Right forelimb (tissue), 1 donor: ENCODE measurements at places on chromosomes 4 and X.
A peak's percentile ranks its signal among the peaks of the same experiment; 100 is the strongest.

DNA sequence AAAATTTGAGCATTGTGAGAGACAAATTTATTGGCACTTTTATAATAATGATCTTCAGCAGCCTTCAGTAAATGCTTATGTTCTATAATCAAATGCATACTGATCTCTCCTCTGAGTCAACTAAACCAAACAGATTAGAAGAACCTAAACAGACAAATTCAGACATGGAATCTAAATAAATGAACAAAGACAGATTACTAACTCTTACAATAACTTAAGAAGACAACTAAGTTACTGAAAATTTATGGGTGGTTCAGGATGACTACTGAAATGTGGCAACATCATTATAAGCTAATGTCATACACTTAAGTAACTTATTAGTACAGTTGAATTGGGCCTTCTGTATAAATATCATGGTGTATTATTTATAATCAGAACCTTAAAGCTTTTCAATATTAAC is 127.3 kb downstream of the NEK1 start:
- no peak for DNase-seq

GRCh38 chr4:114603497-114603896 is 4.9 kb downstream of the UGT8 start:
- no peak for DNase-seq

DNA sequence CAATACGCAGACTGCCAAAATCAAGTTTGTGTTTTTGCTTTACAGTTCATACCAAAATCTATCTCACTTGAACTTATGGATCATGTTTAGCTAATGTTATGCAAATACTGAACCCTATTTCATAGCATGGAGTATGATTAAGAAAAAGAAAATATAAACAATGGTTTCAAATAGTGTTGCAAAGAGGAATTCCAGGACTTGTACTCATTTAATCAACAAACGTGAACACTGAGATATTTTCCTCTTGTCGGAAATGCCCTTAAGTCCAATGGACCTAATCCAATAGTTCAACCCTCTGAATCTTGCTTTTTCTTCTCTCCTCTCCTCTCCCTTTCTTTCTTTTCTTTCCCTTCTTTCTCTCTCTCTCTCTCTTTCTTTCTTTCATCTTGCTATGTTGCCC is 30.8 kb downstream of the RASL11B start:
- no peak for DNase-seq

GRCh38 chr4:7160951-7161440 is 31.3 kb upstream of the SORCS2 start:
- peak; percentile 19 for DNase-seq

GRCh38 chrX:17591741-17592110 is 145.6 kb upstream of the SCML1 start:
- no peak for DNase-seq

DNA sequence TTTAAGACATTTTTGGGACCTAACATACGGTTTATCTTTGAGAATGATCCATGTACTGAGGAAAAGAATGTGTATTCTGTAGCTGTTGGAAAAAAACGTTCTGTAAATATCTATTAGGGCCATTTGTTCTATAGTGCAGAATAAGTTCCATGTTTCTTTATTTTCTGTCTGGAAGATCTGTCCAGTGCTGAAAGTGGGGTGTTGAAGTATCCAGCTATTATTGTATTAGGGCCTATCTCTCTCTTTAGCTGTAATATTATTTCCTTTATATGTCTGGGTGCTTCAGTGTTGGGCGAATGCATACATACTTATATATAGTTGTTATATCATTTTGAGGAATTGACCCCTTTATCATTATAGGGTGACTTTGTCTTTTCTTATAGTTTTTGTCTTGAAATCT is 24.7 kb downstream of the MAGEC1 start:
- DNase-seq: no peak

DNA sequence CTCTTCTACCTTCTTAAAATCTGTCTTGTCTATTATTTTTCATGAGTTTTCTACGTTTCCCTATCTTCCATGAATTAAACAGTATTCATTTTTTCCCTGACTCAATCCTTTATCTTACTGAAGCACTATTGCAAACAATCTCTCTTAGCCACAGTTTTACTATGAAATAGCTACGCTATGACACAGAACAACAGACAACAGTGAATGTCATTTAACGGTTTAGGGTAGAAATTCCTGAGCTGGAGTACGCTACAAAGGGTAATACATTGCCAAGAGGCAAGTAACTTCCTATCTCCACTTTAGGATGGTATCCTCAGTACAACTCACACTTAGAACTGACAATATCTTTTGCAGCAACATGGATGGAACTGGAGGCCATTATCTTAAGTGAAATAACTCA is 552.6 kb downstream of the INPP4B start:
- DNase-seq: no peak

- DNase-seq: no peak
Observed at GRCh38 chr4:7973545-7973981, 33.9 kb upstream of the AFAP1 start.

DNA sequence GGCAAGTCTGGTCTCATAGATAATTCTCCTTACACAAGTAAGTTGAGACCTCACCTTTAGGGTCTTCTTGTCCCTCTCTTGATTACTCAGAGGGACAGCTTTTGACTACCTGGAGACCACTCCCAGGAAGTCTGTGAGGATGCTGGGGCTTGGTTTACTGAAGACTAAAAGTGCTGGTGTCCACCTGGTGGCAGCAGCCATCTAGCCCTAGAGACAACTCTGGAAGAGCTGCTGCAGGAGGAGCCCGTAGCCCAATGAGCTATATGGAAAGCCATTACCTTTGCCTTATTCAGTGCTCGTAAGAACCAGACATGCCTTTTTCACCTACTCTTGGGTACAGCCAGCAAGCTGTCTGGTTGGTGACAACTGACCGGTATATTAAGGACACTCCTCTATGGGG is 7.3 kb downstream of the FGFBP2 start:
- DNase-seq: no peak

GRCh38 chr4:158065176-158065575 is 107.6 kb downstream of the GASK1B start:
- no peak for DNase-seq

GRCh38 chrX:153445856-153446635 is at the start of gene TREX2:
Gene TREX2 (minus strand): TSS chrX:153446056. CDS start chrX:153445430, 626 bp downstream.
- no peak for DNase-seq

DNA sequence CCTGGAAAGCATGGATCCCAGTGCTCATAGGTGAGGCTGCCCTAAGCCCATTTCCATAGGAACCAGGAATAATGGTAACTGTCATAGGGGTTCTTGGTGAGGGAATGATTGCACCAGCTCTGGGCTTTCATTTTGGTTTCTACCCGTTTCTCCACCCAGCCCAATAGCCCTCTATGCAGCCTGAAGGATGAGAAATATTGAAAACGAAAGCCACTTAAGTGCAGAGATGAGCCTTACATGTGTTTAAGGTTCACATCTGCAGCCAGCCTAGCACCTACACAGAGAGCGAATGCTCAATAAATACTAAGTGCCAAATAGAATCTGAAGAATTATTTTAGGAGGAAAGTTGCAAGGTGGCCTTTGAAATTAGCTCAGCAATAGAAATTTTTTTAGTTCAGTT is 60.4 kb downstream of the MCF2 start:
- DNase-seq: no peak

DNA sequence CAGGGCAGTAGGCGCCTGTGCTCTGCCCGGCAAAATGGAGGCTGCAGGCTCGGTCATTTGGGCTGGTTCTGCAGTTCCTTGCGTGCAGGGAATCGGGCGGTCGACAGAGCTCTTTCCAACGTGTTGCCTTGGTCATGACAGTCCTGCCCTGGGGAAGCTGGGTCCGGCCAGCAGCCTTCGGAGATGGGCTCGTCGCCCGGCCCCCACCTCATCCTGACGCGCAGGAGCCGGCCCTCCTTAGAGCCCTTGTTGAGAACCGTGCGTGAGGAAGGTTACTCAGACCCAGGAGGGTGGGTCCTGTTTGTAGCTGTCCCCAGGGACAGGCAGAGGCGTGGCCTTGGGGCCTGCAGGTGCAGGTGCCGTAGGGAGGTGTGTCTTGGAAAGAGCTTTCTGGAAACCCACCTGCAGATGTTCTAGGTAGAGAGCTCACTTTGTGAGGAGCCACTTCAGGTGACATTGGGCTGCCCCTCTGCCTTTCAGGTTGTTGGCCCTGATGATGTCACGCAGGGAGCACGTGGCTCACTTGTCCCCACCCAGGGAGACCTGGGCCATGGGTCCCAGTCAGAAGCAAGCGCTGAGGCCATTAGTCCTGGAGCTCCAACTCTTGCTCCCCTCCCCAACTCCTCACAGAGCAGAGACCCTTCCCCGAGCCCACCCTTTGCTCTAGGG is 15.2 kb upstream of the HGFAC start:
- DNase-seq: no peak

- DNase-seq: no peak
Observed at GRCh38 chrX:79556800-79557199, 189.7 kb upstream of the ITM2A start.

- no peak for DNase-seq
Observed at GRCh38 chrX:148815218-148815961, 315.0 kb downstream of the AFF2 start.

GRCh38 chrX:71618303-71618721 is at the start of gene CXCR3:
Gene CXCR3 (minus strand): TSS chrX:71618511. CDS start chrX:71618449, 62 bp downstream.
- DNase-seq: no peak

DNA sequence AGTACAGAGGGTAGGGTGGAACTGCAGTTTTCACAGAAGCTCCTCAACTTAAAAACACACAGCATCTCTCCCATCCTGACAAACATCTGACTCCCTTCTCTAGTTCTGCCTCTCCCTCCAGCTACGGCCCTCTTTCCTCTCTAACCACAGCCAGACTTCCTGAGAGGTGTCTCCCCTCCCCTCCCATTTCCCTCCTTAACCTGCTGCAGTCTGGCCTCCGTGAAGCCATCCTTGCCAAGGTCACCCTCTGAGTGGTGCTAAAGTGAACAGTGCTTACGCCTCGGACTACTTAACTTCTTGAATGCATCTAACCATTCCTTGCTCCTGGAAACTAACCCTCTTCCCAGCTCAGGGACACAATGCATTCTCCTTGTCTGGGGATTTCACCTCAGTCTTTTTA is 53.3 kb downstream of the RTL5 start:
- DNase-seq: no peak

DNA sequence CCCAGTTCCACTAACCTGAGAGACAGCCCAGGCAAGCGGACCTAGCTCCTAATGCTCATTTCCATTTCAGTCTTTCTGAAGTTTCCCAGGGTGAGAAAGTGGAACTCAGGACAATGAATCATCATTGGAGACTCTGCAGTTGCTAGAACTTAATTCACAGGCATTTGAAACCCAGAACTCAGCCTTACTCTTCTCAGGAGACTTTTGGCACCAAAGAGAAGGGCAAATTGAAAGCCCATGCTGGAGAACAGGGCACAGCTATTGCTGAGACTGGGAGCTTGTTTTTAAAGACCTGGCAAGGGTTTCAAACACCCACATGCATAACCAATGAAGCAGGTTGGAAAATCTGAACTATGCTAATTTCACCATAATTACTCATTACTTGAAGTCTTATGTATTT is 36.0 kb downstream of the BST1 start:
- DNase-seq: no peak

- peak; percentile 29 for DNase-seq
Observed at GRCh38 chr4:8739820-8740665, 131.6 kb downstream of the HMX1 start.

DNA sequence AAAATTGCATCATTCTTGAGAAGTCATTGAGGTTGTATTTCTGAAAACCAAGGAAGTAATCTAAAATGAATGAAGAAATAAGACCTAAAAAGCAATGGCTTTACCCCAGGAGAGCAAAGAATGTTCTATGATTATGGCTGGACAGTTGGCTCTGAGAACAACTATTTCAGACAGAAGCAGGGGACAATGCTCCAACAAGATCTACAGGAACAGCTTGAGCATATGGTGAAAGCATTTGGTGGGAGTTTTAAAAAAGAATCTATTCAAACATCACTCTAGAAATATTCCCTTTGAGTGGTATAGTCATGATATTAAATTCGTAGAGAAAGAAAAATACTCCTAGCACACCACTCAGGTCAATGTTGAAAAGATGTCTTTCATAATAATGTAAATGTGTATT is 26.7 kb downstream of the DYNLT3 start:
- no peak for DNase-seq

- DNase-seq: no peak
Observed at GRCh38 chrX:30659421-30659820, 6.2 kb downstream of the GK start.

- no peak for DNase-seq
Observed at GRCh38 chr4:168163106-168163505, 70.8 kb downstream of the ANXA10 start.

DNA sequence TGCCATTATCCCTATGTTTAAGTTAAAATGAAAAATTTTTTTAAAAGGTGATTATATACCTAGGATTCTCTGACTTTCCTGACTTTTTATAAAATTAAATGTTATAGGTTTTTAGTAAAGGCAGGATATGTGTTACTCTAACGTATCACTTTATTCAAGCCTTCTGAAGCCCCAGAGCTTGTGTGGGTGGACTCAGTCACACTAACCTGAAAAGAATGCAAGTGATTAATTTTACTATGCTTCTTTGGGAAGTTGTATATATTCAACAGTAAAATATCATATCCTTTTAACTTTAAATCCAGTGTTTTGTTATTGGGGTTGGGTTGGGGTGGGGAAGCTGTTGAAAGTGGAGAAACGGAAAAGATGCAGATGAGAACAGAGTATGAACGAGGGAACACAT is 22.8 kb downstream of the PDLIM3 start:
- DNase-seq: no peak

DNA sequence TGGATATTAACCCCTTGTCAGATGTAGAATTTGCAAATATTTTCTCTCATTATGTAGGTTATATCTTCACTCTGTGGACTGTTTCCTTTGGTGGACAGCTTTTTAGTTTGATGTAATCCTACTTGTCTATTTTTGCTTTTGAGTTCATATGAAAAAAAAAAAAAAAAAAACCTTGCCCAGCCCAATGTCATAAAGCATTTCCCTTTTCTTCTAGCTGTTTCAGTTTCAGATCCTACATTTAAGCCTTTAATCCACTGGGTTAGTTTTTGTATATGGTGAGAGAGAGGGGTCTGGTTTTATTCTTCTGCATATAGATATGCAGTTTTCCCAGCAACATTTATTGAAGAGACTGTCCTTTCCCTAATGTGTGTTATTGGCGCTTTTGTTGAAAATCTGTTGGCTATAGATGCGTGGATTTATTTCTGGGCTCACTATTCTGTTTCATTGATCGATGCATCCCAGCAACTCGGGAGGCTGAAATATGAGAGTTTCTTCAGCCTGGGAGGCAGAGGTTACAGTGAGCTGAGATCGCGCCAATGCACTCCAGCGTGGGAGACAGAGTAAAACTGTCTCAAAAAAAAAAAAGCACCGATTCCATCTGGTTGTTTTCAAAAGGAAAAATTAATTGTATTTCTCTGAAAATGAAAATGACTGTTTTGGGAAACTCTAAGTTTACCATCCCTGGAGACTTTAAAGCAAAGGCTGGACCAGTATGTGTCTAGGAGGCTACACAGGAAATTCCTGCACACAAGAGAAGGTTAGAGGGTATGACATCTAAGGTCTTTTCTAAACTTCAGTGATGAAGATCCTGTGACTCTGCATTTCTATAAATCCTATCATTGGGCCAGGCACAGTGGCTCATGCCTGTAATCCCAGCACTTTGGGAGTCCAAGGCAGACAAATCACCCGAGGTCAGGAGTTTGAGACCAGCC is 35.6 kb downstream of the STEEP1 start:
- DNase-seq: no peak
